Sigmoid colon (tissue), 7 donors: ENCODE measurements at places on chromosomes 12 and 14. TPM values are rescaled to one million over a fixed set of nuclear protein-coding genes. Genes with fewer than 3 reads are reported as not detected.

Gene RNF212B
- polyA plus RNA-seq: not detected

Gene KERA
- polyA plus RNA-seq: not detected

Gene SSPN
- polyA plus RNA-seq: 3.2 TPM

DNA sequence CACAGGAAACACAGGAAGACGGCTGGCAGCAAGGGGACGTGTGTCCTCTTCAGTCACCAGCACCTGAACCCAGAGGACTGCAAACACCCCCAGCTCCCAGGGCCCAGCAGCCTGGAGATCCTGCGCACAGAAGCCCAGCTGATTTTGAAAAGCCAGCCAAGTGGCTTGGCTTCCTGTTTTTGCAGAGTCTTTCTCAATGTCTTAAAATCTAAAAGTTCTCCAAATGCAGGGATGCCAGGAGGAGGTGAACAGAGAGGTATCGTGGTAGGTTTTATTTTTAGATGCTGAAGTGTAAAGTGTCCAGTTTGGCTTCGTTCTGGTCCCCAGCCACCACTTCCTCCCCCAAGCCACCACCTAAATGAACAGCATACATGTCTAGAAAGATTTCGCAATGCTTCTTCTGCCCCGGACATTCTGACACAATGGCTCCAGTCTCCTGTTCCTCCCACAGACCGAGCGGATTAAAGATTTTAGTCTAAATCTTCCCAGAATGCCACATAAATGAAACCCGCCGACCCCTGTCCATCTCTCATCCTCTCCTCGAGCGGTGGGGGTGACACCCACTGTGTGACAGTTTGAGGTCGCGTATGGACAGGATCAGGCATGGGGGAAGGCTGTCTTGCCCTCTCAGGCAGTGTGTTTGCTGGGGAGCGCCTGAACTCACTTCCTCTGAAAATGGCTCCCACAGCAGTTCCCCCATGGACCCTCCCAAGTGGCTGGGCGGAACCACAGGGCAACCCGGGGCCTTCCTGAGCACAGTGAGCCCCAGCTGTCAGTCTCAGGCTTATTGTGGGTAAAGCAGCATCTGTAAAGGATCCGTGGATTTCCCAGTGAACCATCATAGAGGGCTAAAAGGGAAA, 41.6 kb downstream of the ITPK1 start:
- no peak for DNase-seq
- H3K27ac ChIP-seq: peak overlapping the region; percentile 58
- H3K4me1 ChIP-seq: no peaks in the 10 kb centered on the region
- no peaks in the 10 kb centered on the region for H3K36me3 ChIP-seq
- H3K4me3 ChIP-seq: no peak overlapping the region

DNA sequence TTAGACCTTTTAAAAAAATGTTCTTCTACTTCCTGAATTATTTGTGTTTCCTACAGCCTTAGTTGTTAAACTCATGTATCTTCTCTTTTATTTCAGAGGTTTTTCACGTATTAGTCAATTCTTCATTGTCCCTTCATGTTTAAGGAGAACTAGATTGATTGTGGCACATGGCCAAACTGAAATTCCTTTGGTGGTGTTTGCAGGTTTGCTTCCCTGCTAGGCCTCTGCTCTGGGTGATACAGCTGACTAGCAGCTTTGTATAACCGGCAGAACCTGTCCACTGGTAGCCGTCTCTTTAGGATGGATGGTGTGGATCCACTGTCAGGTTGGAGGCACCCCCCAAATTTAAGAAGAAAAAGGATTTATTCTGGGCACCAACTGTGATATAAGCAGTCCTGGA, 262.1 kb downstream of the FBXL14 start:
- H3K27ac ChIP-seq: no peak overlapping the region
- no peak overlapping the region for H3K4me3 ChIP-seq
- H3K4me1 ChIP-seq: no peaks in the 10 kb centered on the region
- no peaks in the 10 kb centered on the region for H3K27me3 ChIP-seq

DNA sequence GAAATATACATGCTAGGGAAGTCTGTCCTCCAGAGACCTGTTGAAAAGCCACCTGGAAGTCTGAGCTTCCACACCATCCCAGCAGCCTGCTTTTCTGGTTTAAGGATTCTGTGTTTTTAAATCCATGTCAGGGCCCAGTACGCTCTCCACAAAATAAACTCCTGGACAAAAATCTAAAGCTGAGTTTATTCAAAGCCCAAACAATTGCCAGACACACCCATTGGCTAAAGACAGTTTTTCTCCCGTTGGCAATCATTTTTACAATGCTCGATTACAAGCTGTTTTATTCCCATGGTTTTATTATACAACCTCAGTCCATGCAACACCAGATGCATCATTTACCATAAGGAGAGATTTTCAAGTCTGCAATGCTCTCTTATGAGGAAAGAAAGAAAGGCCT, 94.5 kb downstream of the MYRFL start:
- no peak overlapping the region for H3K27ac ChIP-seq
- H3K27me3 ChIP-seq: no peaks in the 10 kb centered on the region
- DNase-seq: no peak
- no peak overlapping the region for H3K4me3 ChIP-seq
- no peaks in the 10 kb centered on the region for H3K36me3 ChIP-seq

GRCh38 chr14:72559669-72560255, 334.1 kb downstream of the DPF3 start:
- no peaks in the 10 kb centered on the region for H3K4me1 ChIP-seq

- peaks cover 8% of the 10 kb centered on the region for H3K4me1 ChIP-seq
- H3K27ac ChIP-seq: no peak overlapping the region
- peak; percentile 70 for DNase-seq
- no peaks in the 10 kb centered on the region for H3K36me3 ChIP-seq
- H3K27me3 ChIP-seq: no peaks in the 10 kb centered on the region
- peak overlapping the region; percentile 25 for H3K4me3 ChIP-seq
Measured at GRCh38 chr12:51721282-51721940, 127.1 kb downstream of the FIGNL2 start.

GRCh38 chr12:4270016-4270830, 3.3 kb upstream of the CCND2 start:
- H3K4me3 ChIP-seq: peak overlapping the region; percentile 67
- peak overlapping the region; percentile 94 for H3K27ac ChIP-seq
- no peaks in the 10 kb centered on the region for H3K36me3 ChIP-seq

- no peaks in the 10 kb centered on the region for H3K27me3 ChIP-seq
- H3K4me3 ChIP-seq: no peak overlapping the region
- peak; percentile 1 for DNase-seq
- no peaks in the 10 kb centered on the region for H3K4me1 ChIP-seq
- H3K27ac ChIP-seq: no peak overlapping the region
- no peaks in the 10 kb centered on the region for H3K36me3 ChIP-seq
Measured at GRCh38 chr14:94646066-94646465, 33.9 kb downstream of the SERPINA3 start.
